ENCODE measurements at places on chromosomes 16 and 17. TPM values are rescaled to one million over a fixed set of nuclear protein-coding genes. Genes with fewer than 3 reads are reported as not detected.

GRCh38 chr16:77085981-77086380 is 105.0 kb upstream of the MON1B start:
- no peak for DNase-seq

GRCh38 chr17:70378076-70378475 is 208.7 kb downstream of the KCNJ2 start:
- no peak for DNase-seq

GRCh38 chr17:50211249-50212120 is 10.1 kb upstream of the COL1A1 start:
- DNase-seq = no peak

- DNase-seq = no peak
Measured at GRCh38 chr16:57256601-57257395, 11.7 kb downstream of the ARL2BP start.

GRCh38 chr17:65942592-65942991 is 249.3 kb downstream of the CEP112 start:
- DNase-seq = no peak

Gene IL34
- not detected for total RNA-seq

- DNase-seq = no peak
Measured at GRCh38 chr16:53043428-53043831, 9.3 kb downstream of the CHD9NB start.

GRCh38 chr16:66575060-66575459 is 4.2 kb upstream of the CMTM2 start:
- no peak for DNase-seq

Gene LRRC36
- not detected for total RNA-seq

Gene RCVRN
- total RNA-seq = not detected

DNA sequence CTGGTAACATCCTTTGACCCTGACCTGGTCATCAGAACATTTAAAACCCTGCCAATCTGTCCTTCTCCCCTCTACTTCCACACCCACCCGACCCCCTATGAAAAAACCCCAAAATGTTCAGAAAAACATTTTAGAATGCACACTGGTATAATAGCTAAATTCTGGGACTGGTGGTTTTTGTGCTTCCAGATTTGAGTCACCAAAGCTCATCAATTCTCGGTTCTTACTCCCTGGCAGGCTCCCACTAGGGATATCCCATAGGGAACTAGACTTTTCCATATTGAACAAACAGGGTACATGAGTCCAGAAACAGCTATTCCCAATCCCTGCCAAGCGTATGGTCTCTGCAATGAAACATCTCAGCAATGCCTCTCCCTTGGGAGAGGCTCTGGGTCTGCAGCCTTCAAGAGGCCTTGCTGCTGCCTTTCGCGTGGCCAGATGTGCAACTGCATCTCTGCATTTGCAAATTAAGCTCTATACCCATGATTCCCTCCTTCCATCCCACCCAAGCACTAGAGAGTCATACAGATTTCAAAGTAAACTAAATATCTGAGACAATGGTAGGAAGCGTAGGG is 67.7 kb downstream of the SMG6 start:
- DNase-seq = no peak

DNA sequence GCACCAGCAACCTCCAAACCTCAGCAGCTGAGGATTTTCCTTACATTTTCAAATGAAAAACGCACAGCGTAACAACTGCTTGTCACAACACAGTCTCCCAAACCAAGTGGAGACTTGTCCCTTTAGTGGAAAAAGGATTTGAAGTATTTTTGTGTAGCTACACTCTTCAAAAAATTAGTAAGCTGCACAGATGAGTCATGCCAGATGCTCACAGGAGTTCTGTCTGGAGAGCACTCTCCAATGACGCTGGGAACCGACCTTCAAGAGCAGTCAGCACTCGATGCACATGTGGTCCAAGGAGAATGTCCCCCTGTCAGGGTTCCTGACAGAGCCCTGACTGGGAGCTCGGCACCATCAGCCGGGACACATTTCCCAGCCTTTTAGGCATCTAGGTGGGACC is 39.8 kb downstream of the MAP1LC3B start:
- DNase-seq = no peak

DNA sequence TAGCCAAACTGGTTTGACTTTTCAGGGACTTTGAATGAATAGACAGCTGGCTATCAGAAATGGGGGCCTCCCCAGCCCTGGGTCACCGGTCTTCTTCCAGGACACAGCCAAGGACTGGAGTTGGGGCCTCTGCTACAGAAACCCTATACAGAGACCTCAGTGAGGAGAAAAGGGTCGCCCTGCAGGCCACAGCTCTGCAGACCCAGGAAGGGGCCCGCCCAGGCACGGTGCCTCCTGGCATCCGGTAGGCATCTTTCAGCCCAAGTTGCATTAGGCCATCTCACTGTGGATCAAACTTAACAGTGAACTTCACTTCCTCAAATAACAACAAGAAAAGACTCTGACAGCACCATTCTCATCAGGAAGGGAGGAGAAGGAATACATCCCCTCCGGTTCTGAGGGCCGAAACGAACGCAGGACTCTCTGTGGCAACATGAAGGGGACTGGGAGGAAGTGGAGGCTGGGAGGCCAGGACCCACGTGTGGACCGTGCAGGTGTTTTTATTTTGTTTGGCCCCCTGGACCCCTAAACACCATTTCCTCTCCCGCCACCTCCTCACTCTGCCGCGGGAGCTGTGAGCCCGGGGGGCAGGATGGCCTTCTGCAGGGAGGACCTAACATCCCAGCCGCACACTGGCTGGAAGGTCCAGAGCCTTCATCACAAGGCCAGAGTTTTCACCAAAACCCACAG is 7.2 kb downstream of the SLC38A10 start:
- no peak for DNase-seq

GRCh38 chr17:77323413-77324171 is 182.8 kb downstream of the SEC14L1 start:
- DNase-seq = no peak

DNA sequence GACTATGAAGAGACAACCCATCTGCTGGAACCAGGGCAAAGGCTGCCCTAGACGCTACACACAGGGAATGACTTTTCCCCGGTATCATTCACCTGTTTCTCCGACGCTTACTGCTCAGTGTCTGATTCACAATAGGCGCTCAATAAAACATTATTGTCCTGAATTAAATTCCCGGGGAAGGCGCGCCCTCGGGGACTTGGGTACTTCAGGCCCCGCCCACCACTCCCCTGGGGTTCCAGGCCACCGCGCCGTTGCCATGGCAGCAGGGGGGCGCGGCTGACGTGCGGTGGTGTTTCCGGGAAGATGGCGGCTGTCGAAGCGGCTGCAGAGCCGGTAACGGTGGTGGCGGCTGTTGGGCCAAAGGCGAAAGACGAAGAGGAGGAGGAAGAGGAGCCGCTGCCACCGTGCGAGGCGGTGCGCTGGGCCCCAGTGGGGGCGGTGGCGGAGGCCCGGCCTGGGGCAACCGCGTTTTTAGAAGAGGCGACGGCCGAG is at the start of gene RUNDC1:
Gene RUNDC1, plus strand, starts transcription at position 292 of the 492 bp plus-strand sequence. Its CDS starts 12 bp downstream, at position 304.
- peak; percentile 59 for DNase-seq

Gene HBQ1
- total RNA-seq = not detected

GRCh38 chr17:78416791-78417530 is 38.5 kb downstream of the PGS1 start:
- DNase-seq = no peak

DNA sequence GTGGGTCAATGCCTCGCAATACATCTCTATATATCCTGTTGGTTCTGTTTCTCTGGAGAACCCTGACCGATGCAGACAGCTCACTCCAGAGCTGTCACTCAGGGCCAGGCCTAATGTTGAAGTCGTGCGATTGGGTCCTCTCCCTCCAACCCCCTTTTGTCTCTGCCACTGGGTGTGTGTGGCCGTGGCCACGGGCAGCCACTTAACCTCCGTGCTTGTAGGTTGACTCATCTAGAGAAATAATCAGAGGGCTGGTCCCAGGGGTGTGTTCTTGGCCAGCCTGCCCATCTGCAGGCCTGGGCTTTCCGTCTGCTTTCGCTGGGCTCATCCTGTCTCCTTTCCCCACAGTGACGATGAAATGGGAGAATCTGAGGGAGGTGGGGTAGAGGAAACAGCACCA is 7.4 kb downstream of the ADAD2 start:
- DNase-seq = no peak

DNA sequence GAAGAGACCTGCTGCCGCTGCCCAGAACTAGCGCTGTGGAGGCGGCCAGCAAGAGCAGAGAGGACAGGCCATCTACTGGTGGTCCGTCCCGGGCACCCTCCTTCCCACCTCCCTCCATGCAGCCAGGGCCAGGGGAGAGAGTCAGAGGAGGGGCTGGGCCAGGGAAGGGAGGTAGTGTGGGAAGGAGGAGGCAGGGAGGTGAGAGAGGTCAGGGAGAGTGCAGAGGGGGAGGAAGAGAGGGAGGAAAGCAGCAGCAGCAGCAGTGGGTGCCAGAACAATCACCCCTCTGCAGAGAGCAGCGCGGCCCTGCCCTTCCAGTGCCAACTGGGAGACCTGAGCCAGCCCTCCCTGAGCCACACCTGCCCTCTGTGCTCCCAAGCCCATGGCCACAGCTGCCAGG is 6.6 kb downstream of the C16orf95 start:
- DNase-seq = no peak

GRCh38 chr16:85231959-85232358 is 119.7 kb upstream of the CIBAR2 start:
- DNase-seq = no peak

DNA sequence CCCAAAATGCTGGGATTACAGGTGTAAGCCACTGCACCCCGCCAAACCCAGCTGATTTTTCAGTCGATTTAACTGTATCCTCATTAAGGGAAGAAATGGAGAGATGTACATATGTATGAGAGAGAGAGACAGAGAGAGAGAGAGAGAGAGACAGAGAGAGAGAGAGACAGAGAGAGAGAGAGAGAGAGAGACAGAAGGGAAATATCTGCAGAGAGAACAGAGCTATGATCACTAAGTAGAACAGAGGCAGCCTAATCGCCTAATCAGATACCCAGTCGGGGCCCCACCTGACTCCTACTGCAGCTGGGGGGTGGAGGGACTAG is 70.0 kb downstream of the RBBP6 start:
- DNase-seq = no peak

DNA sequence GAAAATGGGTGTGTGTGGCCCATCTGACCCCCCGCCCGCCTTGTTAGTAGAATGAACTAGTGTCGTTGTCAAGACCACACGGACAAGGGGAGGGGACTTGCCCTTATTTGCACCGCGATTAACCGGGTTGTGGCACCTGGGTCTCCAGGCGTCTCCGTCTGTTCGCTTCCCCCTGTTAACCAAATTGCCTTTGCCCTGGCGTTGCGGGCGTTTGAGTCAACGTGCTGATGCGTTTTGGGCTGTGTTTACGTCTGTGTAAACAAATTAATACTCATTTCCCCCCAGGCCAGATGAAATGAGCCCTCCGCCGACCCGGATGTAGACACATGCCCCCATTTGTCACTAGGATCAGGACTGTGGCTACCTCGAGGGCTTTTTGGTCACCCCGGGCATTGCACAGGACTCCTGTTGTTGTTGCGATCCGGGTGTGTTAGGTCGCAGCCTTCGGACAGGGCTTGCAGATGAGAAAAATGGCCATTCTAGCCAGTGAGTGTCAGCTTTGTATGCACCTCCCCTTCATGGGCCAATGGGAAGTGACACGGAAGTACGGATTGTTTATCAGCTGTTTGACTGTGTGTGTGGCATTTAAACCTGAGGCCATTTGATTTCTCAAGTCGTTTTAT is 906 bp downstream of the RBL2 start:
- DNase-seq = peak; percentile 81

- DNase-seq = no peak
Measured at GRCh38 chr17:45404870-45405249, 27.8 kb downstream of the ARHGAP27 start.

Gene PYDC1
- total RNA-seq = not detected

DNA sequence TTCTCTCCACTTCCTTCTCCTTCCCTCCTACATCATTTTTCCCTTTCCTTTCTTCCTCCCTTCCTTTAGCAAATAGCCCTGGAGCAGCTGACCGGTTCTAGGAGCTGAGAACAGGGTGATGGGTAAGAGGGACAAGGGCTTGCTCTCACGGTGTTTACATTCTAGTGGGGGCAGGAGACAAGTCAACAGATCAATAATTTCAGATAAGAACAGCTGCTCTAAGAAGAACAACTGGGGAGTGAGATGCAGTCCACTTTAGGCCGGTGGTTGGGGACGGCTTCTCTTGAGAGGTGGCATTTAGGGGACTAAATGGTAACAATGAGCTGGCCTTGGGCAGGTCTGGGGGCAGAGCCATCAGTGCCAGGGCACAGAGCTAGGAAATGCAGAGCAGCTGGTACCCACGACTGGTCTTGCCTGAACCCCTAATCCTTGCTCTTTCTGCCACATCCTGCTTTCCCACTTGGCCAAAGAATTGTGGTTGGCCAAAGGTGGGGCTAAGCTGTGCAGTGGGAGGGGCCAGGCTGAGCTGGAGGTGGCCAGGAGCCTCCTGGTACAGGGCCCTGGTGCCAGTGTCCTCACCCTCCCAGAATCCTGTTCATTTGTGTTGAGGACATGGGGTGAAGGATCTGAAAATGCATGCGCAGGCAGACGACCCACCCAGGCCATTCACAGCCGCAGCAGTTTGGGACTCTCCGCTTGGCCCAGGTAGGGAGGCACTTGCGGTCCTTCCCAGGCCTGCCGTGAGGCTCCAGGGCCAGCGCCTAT is 17.7 kb downstream of the CBX4 start:
- no peak for DNase-seq

Gene C17orf78
- not detected for total RNA-seq

Gene CD300LF
- total RNA-seq = not detected

Gene PERCC1
- not detected for total RNA-seq

GRCh38 chr17:14125518-14126137 is 56.3 kb downstream of the COX10 start:
- no peak for DNase-seq

DNA sequence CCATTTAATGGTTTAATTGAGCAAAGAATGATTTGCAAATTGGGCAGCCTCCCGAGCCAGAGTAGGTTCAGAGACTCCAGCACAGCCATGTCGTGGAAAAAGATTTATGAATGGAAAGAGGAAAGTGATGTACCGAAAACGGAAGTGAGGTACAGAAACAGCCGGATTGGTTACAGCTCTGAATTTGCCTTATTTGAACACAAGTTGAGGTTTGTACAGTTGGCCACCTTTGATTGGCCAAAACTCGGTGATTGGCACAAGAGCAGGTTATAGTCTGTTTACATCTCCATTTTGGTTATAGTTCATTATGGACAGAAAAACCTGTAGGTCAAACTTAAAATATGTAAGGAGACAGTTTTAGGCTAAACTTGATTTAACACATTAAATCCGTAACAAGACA is 44.5 kb downstream of the TENT4B start:
- no peak for DNase-seq

DNA sequence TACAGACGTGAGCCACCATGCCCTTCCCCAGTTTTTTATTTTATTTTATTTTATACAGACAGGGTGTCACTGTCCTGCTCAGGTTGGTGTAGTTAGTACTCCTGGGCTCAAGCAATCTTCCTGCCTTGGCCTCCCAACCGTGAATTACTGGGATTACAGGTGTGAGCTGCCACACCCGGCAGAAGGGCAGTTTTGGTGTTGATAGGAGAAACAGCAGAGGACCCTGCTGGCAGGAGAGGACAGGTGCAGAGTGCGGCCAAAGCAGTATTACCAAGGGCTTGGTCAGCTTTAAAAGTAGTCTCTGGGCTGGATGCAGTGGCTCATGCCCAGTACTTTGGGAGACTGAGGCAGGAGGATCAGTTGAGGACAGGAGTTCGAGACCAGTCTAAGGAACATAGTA is 22.9 kb downstream of the FOXK2 start:
- no peak for DNase-seq

Gene ST6GALNAC1
- not detected for total RNA-seq

- DNase-seq = no peak
Measured at GRCh38 chr16:46974352-46974751, 878 bp upstream of the DNAJA2 start.

Gene MYLK3
- total RNA-seq = 0.22 TPM

Gene NAE1
- 123 TPM for total RNA-seq

Gene MYCBPAP
- not detected for total RNA-seq

- DNase-seq = no peak
Measured at GRCh38 chr16:56849690-56850680, 15.0 kb upstream of the SLC12A3 start.

Data from HCT116 (cell line).